ENCODE measurements at places on chromosomes 1 and 21. TPM values are rescaled to one million over a fixed set of nuclear protein-coding genes. Genes with fewer than 3 reads are reported as not detected.

The SPRR2B gene
- total RNA-seq, result not detected

The DCST1 gene
- total RNA-seq, result not detected

The GLUL gene
- total RNA-seq, result 457 TPM

The SYDE2 gene
- 14.6 TPM for total RNA-seq

The CYYR1 gene
- total RNA-seq, result 37.9 TPM

The PPIAL4G gene
- not detected for total RNA-seq
